Activated CD4-positive, alpha-beta memory T cell treated with anti-CD3 and anti-CD28 coated beads for 36 hours (primary cell): ENCODE measurements at places on chromosomes 2 and 18.

GRCh38 chr18:7924616-7925015 is 357.5 kb downstream of the PTPRM start:
- no peak for DNase-seq

GRCh38 chr2:95049961-95050360 is 24.5 kb downstream of the MAL start:
- no peak for DNase-seq

- no peak for DNase-seq
Observed at GRCh38 chr18:75638223-75638775, 210.8 kb upstream of the SMIM21 start.

GRCh38 chr2:238259061-238260020 is 19.5 kb upstream of the HES6 start:
- peak; percentile 27 for DNase-seq

DNA sequence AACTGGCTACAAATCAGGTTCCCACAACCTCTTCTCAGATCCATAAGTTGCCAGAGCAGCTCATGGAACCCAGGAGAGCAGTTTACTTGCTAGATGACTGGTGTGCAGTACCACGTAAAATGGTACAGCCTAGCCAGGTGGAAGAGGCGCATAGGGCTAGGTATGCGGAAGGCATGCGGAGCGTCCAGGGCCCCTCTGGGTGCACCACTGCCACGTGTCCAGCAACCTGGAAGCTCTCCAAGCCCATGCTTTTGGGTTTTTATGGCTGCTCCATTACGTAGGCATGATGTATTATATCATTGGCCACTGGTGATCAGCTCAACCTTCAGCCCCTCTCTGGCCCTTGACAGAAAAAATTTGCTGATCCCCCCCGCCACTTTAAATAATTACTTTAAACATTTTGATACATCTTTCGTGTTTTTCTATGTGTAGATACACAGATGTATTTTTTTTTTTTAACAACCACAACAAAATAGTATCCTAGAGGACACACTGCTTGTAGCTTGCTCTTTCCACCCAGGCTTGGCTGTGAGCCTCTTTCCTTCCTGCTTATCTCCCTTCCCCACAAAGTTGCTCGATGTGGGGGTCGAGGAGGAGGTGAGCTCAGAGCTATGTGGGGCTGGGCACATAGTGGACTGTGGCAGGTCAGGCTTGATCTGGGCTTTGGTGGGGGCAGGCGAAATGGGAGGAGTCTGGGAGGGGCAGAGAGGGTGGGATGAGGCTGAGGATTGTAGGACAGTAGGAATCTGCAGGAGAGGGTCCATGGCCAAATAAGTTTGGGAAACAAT is 65.4 kb upstream of the MCFD2 start:
- DNase-seq, result no peak

- DNase-seq, result no peak
Observed at GRCh38 chr2:130351711-130352110, 4.1 kb upstream of the PTPN18 start.

DNA sequence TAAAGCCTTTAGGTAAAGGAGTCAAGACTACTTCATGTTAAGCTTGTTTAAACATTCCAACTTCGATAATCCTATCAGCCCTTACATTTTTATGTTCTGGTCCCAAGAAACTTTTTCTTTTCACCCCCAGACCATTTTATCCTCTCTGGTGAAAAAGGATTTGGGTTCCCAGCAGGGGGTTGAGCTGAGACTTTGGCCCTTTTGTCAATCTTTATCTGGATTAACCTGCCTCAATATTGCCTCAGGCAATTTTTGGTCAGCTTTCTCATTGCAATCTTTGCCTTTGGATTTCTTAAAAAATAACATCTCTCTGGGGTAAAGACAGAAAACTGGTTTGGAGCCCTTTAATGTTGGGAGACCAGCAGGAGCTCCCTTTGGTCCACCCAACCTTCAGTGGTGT is 33.9 kb upstream of the CSRNP3 start:
- DNase-seq, result no peak

DNA sequence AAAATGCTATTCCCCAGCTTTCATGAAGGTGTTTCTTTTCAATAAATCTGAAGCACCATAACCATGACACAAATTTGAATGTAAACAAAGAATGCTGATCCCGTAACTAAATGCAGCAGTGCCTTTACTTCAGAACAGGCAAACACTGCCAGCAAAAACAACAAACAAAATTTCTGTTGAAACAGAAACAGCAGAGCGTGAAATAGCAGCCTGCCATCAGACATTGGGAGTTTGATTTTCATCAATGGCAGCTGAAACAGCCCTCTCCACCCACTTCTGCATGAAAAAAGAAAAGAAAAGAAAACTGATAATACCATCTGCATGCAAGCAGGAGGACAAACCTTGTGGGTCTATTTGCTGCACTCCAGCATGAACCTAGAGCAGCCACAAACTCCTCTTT is 128.3 kb downstream of the CDH2 start:
- DNase-seq, result no peak

DNA sequence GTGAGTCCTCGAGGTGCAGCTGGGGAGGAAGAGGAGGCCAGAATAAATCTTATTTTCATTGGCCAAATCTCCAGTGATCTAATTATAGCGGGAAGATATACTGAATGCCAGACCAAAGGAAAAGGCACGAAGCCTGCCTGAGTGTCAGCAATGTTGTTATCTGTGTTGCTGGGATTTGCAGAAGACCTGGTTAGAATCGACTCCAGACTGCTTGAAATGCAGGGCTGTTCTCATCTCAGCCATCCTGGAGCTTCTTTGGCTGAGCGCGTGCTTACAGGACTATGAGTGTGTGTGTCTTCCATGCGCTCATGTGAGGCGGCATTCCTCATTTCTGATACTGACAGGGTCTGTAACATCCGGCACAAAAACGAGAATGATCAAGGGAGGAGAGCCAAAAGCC is 81.2 kb downstream of the TSN start:
- no peak for DNase-seq

DNA sequence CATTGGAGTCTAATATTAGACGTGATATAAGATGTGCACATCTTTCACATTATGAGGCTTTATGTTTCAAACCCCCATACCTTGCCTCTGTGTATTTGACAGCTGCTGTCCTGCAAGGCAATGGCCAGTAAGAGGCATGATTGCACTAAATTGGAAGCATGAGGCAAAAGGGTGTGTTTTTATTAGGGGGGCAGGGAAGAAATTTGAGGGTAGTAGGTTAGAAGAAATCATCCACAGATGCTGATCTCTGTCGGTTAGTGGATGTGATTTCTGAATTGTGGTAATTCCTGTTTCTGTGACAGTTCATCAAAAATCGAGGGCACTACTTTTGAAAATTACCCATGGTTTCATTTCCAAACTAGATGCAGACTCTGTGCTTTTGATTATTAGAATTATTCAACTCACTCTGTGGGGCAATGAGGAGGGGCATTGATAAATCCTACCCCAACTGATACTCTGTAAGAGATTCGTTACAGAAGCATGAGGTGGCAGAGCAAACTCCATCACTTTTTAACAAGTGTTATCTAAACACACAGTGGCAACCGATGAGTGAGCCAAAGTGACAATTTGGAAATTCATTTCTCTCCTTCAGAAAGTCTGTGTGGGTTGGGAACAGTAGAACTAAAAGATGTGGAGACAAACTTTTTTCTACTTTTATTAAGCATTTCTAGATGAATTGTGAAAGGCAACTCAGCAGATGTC is 453.0 kb downstream of the ARHGAP15 start:
- no peak for DNase-seq

- DNase-seq, result no peak
Observed at GRCh38 chr2:136175466-136175865, 57.5 kb upstream of the CXCR4 start.

DNA sequence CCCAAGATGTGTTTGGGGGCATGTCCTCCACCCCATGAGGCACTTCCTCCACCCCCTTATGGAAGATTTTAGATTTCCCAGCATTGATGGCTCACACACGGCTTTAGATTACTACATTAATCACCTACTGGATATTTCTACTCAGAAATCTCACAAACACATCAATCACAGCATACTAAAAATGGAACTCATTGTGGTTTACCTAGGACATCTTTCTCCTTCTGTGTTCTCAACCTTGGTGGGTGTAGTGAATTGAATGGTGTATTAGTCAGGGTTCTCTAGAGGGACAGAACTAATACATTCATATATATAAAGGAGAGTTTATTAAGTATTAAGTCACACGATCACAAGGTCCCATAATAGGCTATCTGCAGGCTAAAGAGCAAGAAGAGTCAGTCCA is 82.1 kb upstream of the CYRIA start:
- no peak for DNase-seq

- DNase-seq, result no peak
Observed at GRCh38 chr2:201859949-201860348, 53.6 kb downstream of the CDK15 start.

DNA sequence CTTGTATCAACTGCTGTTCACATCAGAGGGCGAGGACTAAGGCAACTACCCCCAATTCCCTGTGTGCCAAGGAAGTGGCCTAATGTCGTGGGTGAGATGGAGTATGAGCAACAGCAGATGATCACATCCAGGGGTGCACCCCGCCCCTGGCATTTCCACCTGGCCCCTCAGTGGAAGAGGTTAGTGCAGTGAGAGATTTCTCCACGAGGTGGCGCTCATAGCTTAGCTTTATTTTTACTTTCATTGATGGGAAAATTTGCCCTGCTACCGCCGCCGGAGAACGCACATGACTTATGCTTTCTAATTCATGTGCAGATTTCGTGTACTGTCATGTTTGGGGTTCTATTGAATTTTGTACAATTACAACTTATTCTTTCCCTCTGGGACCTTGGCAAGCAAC is 470.6 kb upstream of the MEX3C start:
- DNase-seq, result peak; percentile 66

GRCh38 chr2:207825045-207825954 is 55.6 kb upstream of the FZD5 start:
- DNase-seq, result no peak

DNA sequence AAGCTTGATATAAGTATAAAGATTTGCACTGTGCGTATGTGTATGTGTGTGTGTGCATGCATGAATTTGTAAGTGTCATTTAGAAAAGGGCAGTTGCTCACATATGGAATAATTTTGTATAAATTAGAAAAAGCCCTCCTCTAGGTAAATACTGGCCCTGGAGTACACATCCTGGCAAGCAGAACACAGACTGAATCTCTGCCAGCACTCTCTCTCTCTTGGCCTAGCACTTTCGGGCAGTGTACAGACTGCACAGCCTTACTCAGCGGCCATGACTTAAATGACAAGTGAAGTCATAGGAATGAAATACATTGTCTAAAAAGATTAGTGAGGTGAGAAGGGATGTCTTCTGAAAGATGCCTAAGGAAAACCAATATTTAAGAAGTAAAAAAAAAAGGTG is 214.1 kb downstream of the RDH14 start:
- DNase-seq, result no peak

DNA sequence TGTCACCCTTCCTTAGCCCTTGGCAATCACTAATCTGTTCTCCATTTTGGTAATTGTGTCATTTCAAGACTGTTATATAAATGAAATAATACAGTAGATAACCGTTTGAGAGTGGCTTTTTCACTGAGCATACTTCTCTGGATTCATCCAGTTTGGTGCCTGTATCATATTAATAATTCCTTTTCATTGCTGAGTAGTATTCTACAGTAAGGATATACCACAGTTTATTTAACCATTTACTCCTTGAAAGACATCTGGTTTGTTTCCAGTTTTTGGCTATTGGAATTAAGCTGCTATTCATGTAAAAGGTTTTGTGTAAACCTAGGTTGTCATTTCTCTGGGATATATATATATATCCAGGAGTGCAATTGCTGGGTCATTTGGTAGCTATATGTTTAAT is 44.6 kb upstream of the TGFA start:
- no peak for DNase-seq

DNA sequence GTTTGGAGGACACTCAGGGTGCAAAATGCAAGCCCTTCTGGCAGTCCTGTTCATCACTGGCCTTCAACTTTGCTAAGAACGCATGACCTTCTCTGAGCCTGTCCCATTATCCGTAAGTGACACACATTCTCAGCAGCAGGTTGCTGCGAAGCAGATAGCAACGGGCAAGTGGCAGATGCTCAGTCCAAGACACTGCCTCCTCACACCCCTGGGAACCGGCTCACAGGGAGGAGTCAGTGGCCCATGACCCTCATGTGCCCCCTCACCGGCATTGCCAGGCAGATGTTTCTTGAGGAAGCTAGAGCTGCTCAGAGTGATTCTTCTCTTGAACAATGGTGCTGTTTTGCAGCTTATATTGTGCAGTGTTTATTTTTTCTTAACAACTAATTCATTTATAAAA is 737.2 kb upstream of the HS6ST1 start:
- DNase-seq, result no peak

GRCh38 chr18:9091066-9091476 is 11.4 kb upstream of the NDUFV2 start:
- peak; percentile 74 for DNase-seq

DNA sequence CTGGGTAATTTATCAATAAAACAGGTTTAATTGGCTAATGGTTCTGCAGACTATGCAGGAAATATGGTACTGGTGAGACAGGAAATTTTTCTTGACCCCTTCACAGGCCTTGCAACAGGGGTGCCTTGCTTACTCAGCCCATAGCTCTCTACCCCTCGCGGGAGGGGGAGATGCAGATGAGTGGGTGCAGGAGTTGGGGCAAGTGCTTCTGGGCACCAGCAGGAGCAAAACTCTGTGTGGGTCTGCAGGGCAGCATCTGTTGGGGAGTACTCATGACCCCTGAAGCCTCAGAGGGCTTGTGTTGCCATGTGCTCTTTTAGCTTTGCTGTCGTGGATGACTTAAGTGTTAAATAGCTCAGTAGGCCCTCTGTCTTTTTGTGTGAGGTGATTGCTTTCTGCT is 48.6 kb downstream of the GULP1 start:
- DNase-seq, result no peak
